SK-N-MC (cell line): ENCODE measurements at places on chromosomes 11 and 22.

- DNase-seq: no peak
These were observed 87.2 kb upstream of the PITPNB start for GRCh38 chr22:28006271-28006670.

DNA sequence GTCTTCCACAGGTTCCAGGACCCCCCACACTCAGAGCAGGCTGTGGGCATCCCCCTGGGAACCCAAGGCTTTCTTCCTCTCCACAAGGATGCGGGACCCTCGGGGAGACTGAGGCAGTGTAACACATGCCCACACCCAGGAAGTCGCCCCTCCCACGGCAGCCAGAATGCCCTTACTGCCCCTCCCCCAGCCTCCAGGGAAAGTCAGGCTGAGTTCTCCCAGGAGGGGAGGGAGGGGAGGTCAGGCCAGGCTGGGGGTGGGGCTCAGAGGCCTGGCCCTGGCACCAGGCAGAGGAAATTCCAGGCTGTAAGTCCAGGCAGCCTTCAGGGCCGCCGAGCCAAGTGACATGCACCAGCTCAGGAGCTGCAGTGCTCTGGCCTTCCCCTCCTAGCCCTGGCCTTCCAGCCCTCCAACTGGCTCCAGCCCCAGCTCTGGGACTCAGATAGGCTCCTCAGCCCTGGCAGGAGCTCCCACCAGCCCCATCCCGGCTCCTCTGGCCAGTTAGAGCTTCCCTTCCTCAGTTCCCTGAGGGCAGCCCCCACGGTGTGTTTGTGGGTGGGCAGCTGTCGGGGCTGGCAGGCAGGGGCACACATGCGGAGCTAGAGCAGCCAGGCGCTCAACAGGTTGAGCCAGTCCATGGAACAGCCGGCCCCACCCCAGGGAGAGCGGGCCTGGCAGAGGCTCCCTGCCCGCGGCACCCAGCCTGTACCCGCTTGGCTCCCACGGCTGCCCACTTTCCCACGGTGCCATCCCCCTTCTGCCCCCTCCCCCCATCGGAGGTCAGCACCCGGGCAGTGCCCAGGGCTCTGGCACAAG is 3.6 kb downstream of the BCL9L start:
- no peak for DNase-seq

GRCh38 chr11:129975543-129975942 is 27.1 kb downstream of the PRDM10 start:
- DNase-seq: no peak

DNA sequence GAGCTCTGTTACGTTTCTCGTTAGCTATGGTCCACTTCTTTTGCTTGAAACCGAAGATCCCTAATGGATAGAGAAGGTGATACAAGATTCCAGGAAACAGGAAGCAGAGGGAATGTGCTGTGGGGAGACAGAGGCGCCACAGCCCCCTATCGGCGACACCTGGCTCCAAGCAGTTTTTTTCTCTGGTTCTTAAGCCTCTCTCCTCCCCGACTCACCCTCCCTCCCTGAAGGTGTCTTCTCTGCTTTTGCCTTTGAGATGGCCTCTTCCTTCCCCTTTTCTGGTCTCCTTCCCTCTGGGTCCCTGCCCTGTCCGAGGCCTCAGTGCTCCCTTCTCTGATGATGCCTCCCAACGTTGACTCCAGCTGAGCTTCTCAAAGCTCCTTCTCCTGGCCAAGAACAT is 14.2 kb upstream of the APOBEC3A start:
- DNase-seq: no peak

DNA sequence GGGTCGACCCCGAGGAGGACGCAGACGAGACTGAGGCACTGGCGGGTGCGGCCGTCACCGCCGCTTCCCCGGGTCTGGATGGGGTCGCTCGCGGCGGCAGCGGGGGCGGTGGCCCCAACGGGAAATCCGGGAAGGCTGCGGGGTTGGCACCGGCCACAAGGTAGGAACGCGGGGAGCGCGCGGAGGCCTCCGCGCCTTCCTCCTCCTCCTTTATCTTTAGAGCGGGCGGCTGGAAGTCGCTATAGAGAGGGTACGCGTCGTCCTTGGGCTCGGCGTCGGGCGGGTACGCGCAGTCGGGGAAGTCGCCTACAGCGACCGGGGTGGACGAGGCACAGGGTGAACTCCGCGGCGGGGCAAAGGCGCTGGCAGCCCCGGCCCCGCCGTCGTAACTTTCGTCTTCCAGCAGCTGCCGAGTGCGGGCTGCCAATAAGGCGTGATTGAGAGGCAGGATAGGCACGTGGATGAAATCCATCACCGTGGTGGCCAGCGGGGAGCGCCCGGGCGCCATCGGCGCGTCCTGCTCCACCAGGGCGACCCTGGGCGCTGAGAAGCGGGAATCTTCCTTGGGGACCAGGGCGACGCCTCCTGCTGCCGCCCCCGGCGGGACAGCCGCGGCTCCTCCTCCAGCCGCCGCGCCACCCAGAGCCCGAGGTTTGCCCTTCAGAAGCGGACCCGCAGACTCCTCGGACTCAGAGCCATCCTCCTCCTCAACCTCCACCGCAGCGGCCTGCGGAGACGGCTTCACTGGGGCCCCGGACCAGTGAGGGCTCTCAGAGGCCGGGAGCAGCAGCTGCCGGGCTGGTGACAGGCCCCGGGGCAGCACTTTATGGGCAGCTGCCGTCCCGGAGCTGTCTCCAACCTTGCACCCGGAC is 1.7 kb downstream of the PGR start:
- no peak for DNase-seq

DNA sequence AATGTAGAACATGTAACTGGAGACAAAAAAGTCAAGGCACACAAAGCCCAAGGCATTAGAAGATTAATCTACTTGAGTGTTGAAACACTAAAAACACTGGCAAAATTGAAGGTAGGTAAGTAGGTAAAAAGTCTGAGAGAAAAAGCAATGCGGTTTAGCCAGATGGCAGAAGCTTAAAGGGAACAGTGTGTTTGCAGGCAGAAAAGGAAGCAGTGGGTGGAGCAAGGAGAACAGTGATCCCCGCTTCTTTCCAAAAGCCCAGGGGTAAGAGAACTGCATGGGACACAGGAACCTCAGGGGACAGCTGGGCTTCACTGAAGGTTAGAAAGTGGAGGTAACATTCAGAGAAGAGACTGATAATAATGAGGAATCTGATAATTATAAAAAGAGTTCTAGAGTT is 16.0 kb downstream of the MRE11 start:
- no peak for DNase-seq

DNA sequence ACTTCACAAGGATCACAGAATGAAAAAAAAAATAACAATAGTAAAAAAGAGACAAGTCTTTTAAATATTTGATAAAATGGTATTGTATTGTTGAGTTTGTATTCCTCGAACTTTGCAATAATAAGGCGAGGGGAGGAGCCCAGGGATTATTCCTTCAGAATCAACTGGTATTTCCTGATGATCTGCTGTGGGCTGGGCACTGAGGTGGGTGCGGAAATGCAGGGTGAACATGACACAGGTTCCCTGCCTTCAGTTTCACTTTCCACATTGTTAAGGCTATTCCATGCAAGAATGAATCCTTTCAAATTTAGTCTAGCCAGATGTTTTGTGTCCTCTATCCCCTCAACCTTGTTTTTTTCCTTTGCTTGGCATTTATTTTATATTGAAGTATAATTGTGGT is 2.1 kb upstream of the EIF3M start:
- DNase-seq: no peak

- no peak for DNase-seq
These were observed 126.1 kb downstream of the HIPK3 start for GRCh38 chr11:33383075-33383919.

- no peak for DNase-seq
These were observed 27.8 kb upstream of the LMO2 start for GRCh38 chr11:33919645-33920044.

DNA sequence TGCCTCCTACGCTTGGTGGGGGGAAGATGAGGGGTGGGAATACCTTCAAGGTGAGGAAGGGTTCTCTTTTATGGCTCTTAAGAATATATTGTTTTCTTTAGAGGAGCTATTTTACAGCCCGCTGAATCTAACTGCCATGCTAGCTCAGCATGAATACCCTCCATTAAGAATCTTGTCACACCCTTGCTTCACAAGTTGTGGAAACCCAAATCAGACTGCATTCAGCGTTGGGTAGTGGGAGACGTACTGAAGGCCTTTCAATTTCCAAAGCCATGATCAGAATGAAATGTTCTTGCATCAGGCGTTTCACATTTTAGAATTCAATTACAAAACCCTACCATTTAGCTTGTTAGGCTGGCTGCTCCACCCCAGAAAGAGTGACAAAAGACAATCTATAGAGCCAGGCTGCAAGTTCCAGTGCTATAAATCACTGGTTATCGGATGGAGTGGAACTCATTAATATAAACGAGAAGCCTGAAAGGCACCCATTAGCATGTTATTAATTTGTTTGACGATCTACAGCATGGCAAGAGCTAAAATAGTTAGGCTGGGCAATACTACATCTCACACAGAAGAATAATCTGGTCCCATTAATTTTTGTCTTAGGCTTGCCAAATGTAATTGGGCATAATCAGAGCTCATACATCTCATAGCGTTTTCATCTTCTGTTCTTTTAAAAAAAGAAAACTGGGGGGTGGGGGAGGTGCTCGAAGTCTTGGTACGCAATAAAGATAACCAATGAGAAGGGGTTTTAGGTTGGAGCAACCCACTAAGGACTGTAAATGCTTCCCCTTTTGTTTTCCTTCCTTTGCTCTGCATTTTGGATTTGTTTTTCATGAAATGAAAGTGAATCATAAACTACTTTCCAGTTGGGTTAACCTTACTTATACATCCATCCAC is 57.5 kb downstream of the ABTB2 start:
- DNase-seq: no peak

- DNase-seq: no peak
These were observed 189.6 kb downstream of the ADAMTS15 start for GRCh38 chr11:130638033-130638432.

DNA sequence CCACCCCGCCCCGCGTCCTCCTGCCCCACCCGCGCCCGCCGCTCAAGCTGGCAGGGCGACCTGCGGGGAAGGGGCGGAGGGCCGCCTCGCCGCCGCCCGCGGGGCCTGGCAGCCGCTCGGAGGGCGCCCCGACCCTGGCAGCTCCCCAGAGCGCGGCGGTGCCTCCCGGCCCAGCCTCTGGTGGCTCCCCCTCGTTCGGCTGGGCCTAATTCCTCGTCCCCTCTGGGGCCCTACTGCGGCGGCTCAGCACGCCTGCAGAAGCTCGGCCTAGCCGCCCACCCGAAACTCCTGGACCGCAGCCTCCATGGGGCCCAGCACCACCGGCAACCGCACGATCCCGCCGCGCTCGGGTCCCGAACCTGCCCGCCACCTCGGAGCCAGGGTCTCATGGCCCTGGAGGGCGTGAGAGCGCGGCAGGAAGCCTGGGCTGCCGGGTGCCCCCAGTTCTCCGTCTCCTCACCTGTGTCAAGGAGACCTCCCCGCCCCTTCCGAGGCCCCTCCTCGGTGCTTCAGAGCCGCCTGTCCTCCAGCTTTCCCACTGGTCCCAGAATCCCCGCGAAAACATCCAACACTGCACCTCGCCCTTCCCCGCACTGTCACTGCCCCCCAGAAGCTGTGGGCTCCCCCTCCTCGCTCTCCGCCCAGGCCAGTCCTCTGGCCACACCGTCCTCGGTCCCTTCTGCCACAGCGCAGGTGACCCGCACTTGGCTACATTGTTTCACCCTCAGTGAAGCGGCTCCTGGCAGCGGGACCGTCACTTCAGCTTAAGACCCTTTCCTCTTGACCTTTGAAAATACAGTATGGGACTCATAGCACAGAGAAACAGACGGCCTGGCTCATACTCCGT is 613 bp upstream of the GSC2 start:
- no peak for DNase-seq

DNA sequence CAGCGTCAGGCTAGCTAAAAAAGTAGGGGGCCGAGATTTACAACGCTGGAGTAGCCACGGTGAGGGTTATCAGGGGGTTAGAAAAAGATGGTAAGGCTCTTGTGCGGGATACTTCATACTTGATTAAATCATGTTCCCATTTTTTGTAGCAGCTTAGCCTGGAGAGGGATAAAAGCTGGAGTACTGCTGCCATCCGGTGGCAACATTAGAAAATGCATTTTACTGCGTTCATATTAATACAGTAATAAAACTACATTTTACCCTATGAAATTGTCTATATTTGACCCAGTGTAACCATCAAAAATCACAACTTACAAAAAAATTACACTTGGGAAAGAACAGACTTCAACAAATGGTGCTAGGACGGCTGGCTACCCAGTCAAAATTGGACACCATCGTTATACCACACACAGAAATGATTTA is 17.3 kb downstream of the RPUSD4 start:
- DNase-seq: peak; percentile 50

DNA sequence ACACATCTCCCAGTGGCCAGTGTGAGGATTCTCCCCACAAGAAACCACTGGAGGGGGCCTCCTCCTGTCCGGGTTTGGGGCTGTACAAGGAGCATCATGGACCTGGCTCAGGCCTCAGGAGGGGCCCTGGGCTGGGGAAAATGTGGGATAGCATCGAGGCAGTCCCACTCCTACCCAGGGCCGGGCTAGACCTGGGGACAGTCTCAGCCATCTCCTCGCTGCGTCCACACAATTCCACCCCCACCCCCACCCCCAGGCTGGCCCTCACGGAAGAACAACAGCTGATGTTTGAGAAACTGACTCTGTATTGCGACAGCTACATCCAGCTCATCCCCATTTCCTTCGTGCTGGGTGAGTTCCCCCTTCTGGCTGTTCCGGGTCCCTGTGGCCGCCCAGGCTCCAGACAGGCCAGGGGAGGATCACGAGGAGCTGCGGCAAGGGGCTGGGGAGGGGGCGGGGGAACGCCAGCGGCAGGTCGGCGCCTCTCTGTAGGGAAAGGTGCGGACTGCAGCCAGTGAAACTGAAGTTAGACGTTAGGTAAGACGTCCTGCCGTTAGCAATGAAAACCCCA is 4.8 kb downstream of the BEST1 start:
- DNase-seq: no peak

GRCh38 chr11:64826578-64827450 is 16.5 kb upstream of the MEN1 start:
- no peak for DNase-seq

GRCh38 chr11:10674440-10674855 is 19.1 kb downstream of the IRAG1 start:
- DNase-seq: no peak

DNA sequence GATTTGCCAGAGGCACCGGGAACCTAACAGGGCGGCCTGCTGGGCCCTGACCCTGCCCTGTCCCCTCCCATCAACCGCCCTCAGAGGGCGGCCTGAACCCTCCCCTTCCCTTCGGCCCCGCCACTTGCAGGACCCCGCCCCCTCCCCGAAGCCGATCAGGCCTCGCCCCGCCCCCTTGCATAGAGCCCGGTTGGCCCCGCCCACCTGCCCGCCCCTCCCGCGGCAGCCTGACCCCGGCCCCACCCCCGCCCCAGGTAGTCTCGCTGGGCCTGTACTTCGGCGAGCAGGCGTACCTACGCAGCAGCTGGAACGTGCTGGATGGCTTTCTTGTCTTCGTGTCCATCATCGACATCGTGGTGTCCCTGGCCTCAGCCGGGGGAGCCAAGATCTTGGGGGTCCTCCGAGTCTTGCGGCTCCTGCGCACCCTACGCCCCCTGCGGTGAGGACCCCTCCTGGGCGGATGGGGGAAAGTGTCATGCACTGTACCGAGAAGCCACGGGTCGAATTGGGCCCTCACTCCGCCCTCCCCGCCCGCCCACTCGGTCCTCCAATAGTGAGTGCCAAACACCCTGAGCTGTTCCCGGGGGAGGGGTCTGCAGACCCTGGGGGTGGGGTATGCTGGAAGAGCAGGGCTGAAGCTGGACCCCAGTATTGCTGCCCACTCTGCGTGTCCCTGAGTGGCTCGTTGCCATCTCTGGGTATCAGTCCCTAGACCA is 94.1 kb downstream of the CACNA1I start:
- DNase-seq: no peak
